ENCODE measurements at places on chromosomes 6 and 20.

DNA sequence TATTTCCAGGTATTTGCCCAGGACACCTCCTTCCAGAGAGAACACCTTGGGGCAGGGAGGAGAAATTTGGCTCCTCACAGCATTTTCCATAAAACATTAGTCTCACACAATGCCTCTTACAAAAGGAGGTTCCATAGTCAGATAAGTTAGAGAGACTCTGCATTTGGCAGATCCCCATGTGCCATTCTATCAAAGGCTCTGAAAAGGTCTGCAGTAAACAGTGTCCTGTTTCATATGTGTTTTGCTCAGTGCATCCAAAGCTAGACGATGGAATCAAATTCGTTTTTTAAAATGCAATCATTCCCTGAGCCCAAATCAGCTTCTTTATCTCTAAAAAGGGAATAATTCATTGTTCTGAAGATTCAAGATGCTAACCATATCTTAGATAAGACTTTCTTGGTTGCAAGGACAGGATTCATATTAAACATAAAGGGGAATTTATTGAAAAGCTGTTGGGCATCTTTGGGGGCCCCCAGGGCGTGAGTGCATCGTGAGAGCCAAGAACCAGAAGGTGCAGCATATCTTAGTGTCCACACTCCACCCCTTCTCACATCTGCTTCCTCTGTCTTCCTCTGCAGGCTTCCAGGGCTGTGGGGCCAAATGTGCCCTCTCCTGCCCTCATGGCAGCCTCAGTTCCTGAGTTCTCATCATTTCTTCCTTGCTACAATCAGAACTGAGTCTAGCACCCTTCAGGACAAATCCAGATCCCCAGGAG lies 41.4 kb upstream of the MLN start:
- no peak for DNase-seq

- no peak for DNase-seq
Measured at GRCh38 chr20:8390037-8390433, 258.0 kb downstream of the PLCB1 start.

DNA sequence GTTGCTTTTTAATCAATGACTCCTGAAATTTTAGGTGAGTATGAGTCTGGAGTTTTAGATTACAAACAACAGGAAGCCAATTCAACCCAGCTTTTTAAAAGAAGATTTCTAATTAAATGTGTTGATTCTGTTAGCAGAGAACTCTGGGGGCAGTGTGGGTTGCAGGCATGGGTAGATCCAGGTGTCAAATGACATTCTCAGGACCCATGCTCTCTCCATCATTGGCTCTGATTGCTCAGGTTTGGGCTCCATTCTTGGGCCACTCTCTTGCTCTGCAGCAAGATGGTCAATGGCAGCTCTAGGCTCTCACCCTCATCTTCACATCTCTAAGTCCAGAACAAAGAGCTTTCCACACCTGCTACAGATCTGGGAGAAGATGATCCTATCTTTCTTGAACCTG lies 463.7 kb downstream of the PREX1 start:
- DNase-seq: no peak

DNA sequence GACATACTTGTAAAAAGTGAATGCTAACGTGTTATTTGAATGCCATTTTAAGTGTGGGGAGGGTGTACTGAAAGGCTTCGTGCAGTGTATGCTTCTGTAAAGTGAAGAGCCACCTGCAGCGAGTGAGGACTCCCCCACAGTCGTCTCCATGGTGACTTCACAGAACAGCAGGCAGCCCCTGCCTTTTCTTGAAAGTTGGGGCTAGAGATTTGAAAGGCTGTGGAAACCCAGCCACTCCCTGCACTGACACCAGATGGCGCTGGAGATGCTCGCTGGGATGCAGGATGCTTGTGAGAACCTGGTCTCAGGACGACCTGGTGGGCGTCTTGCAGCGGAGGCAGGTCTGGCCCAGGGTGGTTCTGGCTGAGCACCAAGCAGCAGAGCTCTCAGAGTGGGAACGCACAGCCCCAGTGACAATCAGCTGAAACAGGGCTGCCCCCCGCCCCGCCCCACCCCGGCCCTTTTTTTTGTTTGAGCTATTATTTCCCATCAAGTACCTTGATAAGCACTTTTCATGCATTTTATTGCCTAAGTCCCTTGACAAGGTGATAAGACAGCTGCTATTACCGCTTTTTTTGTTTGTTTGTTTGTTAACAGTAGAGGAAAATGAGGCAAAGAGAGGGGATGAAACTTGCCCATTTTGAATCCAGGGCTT lies 150.3 kb downstream of the SYCP2 start:
- DNase-seq: peak; percentile 25

- DNase-seq: no peak
Measured at GRCh38 chr6:157538168-157538567, 157.2 kb downstream of the ZDHHC14 start.

GRCh38 chr20:2983508-2983907 lies 59.9 kb upstream of the GNRH2 start:
- no peak for DNase-seq

DNA sequence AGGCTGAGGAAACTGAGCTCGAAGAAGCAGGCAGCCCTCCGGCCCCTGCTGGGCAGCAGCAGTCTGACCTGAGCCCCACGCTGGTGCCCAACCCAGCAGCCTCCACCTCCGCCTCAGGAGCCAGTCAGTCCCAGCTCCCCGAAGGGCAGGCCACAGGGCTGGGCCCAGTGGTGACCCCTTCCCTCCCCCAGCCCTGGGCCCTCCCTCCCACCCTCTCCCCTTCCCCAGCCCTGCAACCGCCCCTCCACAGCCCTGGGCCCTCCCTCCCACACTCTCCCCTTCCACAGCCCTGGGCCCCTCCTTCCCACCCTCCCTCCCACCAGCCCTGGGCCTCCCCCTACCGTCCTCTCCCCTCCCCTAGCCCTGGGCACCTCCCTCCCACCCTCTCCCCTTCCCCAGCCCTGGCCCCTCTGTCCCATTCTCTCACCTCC lies 115.0 kb downstream of the TAF4 start:
- no peak for DNase-seq

DNA sequence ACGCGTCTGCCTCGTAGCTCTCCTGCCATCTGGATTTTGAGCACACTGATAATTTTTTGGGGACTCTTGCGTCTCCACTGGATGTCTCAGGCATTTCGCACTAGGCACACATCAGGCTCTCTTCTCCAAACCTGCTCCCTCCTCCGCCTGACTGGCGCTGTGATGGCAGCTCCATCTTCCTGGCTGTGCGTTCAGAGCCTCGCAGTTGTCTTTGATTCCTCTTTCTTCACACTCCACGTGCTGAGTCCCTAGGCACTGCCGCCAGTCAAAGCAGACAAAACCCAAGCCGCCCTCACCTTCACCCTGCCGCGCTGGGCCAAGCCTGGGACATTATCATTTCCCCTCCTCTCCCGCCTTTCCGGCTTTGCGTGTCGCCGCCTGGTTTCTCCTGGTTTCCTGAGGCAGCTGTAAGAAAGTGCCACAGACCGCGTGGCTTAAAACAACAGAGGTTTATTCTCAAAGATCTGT lies 778 bp downstream of the PSMG4 start:
- DNase-seq: peak; percentile 19

DNA sequence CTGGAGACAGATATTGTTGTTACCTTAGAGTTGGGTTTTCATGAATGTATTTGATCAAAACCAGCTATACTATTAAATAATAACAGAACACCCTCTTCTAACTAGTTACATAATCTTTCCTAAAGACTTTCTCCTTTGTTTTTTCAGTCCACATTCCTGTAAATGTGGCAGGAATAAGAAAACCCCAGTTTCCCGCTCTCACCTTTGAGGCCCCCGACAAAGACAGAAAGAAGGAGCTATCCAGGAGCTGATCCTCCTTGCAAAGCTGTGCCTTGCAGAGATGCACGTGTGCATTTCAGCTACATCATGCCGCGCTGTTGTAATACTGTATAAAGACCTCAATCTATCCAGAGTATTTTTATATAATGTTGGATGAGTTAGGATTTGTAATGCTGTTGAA lies 102.7 kb downstream of the SLC22A3 start:
- no peak for DNase-seq

DNA sequence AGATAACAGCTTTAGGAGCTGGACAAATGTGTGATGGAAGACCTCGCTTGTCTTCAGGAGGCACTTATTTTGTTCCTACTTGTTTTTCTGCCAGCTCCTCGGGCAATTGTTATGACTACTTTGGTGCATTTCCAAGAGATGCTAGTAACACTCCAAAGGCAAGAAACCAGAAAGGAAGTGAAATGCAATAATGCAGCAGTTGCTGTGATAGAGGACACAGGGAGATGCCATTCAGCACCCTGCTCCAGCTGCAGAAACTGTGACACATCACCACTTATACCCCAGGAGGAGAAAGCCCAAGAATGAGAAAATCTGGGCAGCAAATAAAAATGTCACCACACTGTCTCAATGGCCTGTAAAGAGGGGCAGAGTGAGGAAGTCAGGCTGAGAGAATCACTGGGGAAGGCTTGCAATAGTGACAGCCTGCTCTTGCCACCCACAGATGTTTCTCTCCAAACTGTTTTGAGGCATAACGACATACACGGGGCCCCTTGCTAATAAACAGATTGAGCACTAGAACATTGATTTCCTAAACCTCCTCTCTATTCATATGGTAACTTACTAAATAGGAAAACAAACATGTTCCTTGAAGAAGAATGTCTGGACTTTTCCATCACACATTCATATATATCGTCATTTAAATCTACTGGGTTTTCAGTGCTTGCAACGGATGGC lies 231.0 kb upstream of the PRND start:
- DNase-seq: peak; percentile 46

DNA sequence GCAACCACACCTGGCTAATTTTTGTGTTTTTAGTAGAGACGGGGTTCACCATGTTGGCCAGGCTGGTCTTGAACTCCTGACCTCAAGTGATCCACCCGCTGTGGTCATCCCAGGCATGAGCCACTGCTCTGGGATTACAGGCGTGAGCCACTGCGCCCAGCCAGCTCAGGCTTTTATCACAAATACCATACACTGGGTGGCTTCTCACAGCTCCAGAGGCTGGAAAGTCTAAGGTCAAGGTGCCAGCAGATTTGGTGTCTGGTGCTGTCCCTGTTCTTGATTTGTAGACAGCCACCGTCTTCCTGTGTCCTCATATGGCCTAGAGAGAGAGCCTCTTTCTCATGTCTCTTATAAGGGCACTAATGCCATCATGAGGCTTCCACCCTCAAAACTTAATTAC lies 25.9 kb downstream of the SHLD1 start:
- no peak for DNase-seq

- peak; percentile 83 for DNase-seq
Measured at GRCh38 chr6:105898286-105898685, 187.8 kb upstream of the PRDM1 start.

DNA sequence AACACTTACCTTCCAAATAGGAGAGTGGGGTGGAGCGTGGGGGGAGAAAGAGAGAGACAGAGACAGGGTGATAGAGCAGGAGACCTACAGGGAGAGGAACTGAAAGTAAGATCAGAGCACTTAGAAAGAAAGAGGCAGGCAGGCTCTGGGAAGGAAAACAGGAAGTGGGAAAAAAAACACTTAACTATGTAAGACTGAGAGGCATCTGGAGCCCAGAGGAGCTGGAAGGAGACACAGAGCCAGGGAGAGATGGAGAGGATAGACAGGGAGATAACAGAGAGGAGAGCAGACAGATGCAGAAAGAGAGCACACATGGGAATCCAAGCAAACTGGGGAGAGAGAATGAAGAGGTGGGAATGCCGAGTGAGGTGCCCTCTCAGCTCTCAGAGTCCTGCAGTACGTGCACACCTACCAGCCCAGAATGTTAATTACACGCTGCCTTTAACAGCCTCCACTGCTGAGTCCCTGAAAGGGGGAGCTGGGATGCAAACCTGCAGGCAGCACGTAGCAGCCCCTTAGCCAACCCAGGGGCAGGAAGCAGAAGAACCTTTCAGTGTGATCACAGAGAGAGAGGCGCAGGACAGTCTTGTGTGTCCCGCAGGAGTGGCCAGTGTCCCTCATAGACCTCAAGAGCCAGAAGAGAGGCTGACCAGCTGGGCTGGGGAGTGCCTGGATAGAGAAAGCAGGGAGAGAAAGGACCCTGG lies 132.7 kb upstream of the LRFN2 start:
- DNase-seq: no peak

DNA sequence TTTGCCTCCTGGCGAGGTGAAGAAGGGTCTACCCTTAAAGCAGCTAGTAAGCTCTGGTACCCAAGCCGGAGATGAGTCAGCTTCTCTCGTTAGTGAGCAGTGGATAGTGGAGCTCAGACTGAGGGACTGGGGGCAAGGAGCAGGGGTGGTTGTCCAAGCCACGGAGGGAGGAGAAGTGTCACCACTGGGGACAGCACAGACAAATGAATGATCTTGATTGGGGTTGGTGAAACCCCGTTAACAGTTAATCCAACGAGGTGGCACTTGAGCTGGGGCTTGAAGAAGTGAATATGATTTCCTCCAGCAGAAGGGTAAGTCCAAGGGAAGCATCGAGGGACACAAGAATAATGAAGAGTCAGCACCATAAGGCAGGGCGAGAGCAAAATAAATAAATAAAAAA lies 43.0 kb downstream of the JARID2 start:
- no peak for DNase-seq

DNA sequence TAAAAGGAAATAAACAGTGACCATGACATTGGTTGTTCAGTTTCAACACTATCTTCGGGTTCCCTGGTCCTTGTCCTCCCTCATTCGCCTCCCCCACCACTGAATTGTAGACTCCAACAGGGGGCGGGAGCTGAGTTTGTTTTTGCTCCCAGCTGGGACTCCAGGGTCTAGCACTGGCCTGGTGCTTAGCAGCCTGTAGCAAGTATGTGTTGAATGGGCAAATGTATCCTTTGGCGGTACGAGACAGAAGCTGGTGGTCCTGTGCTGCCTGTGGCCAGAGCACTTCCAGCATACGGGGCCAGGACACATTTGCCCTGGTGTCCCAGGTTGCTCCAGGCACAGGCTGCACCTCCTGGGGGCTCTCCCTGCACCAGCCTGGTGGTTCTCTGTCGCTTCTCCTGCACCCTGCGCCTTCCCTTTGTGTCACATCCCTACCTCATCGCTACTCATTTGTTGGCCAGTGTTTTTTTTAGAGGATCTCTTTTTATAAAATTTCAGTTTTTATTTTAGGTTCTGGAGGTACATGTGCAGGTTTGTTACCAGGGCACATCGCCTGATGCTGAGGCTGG lies 40.1 kb downstream of the PHACTR3 start:
- no peak for DNase-seq

DNA sequence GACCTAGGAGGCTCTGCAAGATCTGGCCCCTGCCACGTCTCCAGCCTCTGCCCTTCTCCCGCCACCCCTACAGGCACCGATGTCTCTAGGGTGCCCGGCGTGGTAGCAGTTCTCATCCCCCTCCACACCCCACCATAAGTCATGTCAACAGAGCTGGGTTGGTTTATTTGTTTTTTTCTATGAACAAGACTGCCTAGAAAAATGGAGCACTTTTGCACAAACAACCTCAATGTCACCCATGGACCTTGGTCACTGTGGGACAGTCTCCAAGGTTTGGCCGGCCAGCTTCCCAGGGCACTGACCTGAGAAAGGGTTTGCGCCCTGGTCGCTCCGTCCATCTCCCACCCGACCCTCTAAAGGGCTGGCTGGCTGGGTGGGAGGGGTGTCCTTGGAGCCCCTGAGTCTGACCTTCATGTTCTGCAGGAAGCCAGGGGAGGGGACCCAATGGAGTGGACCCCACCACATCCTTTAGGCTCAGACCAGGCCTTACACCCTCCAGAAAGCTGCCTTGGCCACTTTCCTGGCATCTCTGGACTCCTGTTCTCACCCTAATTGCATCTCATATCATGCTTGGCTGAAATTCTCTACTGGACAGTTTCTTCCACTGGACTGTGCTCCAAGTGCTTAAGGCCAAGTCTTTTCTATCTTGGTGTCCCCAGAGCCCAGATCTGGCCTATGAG lies 104.8 kb upstream of the PTPN1 start:
- DNase-seq: no peak
